ENCODE measurements at places on chromosomes 4 and X.

GRCh38 chrX:43643662-43644061 is 12.4 kb upstream of the MAOA start:
- H3K36me3 ChIP-seq = no peaks in the 10 kb centered on the region
- no peak overlapping the region for H3K27ac ChIP-seq
- peaks cover 4% of the 10 kb centered on the region for H3K4me1 ChIP-seq
- no peak for DNase-seq

DNA sequence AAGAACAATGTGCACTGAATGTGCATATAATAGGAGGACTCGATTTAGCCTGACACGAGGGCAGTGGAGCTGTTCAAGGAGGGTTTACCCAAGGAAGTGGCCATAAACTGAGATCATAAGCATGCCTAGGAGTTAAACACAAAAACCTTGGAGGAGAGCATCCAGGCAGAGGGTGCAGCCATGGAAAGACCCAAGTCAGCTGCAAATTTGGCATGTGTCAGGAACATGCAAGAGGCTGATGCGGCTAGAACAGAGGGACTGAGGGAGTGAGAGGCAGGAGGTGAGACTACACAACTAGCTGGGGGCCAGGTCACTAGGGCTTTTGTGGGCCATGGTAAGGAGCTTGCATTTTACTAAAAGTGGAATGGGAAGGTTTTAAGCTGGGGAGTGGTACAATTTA is 55.6 kb downstream of the PRPS1 start:
- H3K4me1 ChIP-seq = peaks cover 16% of the 10 kb centered on the region
- H3K4me3 ChIP-seq = no peak overlapping the region
- DNase-seq = no peak

GRCh38 chrX:114334473-114334982 is 249.4 kb upstream of the HTR2C start:
- H3K36me3 ChIP-seq = no peaks in the 10 kb centered on the region
- no peaks in the 10 kb centered on the region for H3K27me3 ChIP-seq
- no peaks in the 10 kb centered on the region for H3K4me1 ChIP-seq
- H3K27ac ChIP-seq = no peak overlapping the region
- no peak overlapping the region for H3K4me3 ChIP-seq

DNA sequence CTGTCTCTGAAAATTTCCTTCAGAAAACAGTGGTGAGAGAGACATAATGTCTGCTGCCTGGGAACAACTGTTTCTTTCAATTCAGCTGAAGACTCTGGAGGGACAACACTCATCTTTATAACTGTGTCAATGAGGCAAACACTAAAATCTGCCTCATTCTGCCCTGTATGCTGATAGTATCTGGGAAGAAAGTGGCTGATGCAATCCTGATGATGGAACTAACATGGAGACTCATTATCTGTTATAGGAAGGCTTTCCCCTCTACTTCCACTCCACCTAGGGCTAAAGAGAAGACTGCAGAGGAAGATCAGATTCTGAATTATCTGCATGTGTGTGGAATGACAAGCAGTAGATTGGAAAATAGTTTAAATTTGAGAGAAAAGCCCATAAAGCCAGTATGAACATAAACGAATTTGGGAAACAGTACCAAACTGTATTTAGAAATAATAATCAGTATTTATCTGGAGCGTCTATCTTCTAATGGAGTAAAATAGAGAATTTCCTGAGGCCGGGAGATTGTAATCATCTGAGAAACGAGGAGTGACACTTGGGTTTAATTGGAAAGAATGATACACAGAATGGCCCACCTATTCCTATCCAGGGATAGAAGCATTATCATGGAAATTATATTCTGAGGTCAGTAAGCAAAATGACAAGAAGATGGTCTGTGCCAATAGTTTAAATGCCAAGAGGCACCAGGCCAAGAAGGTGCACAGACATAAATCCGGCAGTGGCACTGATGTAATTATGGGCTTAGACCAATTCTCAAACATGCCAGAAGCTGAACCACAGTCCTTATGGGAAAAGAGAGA is 85.4 kb downstream of the SHISA3 start:
- no peak overlapping the region for H3K27ac ChIP-seq
- no peaks in the 10 kb centered on the region for H3K27me3 ChIP-seq
- H3K4me1 ChIP-seq = peaks cover 4% of the 10 kb centered on the region
- H3K36me3 ChIP-seq = peaks cover 29% of the 10 kb centered on the region
- no peak for DNase-seq

DNA sequence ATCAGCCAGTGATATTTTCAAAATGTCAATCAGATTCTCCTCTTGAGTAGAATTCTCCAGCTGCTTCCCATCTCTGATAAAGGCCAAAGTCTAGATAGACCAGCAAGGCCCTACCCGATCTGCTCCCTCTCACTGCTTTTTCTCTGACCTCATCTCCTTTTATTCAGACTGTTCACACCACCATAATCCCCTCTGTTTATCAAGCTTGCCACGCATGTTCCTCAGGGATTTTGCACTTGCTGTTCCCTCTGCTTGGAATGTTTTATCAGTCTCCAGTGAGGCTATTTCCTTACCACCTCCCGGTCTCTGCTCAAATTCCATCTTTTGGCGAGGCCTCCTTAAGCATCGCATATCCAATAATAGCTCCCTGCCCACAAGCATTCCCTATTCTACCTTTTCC is 20.1 kb downstream of the NOCT start:
- H3K36me3 ChIP-seq = peaks cover 3% of the 10 kb centered on the region
- peak overlapping the region; percentile 6 for H3K27ac ChIP-seq
- H3K27me3 ChIP-seq = no peaks in the 10 kb centered on the region

DNA sequence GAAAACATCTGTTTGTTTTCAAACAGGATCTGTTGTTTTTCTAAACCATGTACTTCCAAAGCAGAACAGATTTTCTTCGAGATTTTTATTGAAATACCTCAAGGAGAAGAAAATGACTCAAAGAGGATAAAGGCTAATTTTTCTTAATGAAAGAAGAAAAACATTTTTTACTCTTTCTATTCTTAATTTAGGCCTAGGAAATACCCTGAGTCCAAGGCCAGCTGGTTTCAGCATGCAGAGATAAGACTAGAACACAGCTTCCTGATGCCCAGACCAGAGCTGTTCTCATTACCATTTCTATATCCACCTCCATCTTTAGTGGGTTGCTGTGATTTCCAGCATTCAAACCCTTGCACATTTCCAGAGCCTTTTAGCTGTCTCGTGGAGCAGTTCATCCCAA is 18.3 kb downstream of the GAB1 start:
- H3K4me1 ChIP-seq = peaks cover 18% of the 10 kb centered on the region
- no peaks in the 10 kb centered on the region for H3K36me3 ChIP-seq
- H3K27me3 ChIP-seq = peaks cover 1% of the 10 kb centered on the region
- no peak overlapping the region for H3K27ac ChIP-seq

DNA sequence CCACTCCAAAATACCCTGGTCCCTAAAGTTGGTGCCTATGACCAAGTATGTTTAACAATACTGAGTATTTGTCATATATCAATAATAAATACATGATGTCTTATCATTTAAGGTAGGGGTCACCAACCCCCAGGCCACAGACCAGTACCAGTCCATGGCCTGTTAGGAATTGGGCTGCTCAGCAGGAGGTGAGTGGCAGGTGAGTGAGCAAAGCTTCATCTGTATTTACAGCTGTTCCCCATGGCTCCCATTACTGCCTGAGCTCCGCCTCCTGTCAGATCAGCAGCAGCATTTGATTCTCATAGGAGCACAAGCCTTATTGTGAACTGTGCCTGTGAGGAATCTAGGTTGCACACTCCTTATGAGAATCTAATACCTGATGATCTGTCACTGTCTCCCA is 126.2 kb downstream of the HNRNPD start:
- H3K4me1 ChIP-seq = no peaks in the 10 kb centered on the region
- H3K27me3 ChIP-seq = peaks cover 2% of the 10 kb centered on the region
- no peaks in the 10 kb centered on the region for H3K36me3 ChIP-seq
- no peak for DNase-seq

DNA sequence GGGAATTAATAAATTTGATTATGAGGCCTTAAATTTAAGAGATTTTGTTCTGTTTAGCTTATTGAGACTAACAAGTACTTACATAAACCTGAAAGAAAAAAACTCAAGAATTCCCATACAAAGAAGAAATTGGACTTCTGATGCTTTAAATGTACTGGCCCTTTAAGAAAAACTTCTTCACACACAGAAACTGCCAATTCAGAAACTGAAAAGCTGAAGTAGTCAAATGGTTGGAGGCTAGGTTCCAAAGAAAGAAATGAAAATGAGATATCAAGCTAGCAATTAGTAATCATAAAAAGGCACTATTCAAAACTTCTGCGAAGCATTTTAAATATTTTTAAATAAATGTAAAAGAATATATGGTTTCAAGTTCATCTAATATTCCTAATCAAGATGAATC is 151.3 kb downstream of the THOC2 start:
- DNase-seq = no peak
- no peaks in the 10 kb centered on the region for H3K4me1 ChIP-seq
- no peak overlapping the region for H3K27ac ChIP-seq
- no peaks in the 10 kb centered on the region for H3K36me3 ChIP-seq
- H3K4me3 ChIP-seq = no peak overlapping the region

DNA sequence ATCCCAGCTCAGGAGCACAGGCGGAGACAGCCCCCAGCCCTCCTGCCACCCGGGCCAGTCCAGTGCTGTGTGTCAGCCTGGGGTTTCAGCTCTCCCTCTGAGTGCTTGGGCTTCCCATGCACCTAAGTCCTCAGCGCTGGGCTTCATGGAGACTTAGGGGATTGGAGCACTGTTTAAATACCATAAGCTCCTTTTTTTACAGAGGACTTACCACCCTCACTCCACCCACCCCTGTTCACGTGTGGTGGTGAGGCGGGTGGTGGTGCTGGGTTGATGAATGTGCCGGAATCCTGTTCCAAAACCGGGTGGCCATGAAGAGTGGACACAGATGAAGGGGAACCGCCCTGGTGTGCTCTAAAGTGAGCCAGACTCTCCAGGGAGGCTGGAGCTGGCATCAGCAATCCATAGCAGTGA is 66.9 kb downstream of the PSAPL1 start:
- DNase-seq = no peak
- H3K27me3 ChIP-seq = peaks cover 5% of the 10 kb centered on the region
- no peaks in the 10 kb centered on the region for H3K4me1 ChIP-seq
- H3K36me3 ChIP-seq = no peaks in the 10 kb centered on the region

GRCh38 chrX:153685156-153685536 is 2.6 kb upstream of the SLC6A8 start:
- peaks cover 5% of the 10 kb centered on the region for H3K27me3 ChIP-seq
- H3K36me3 ChIP-seq = no peaks in the 10 kb centered on the region
- peaks cover 2% of the 10 kb centered on the region for H3K4me1 ChIP-seq
- no peak for DNase-seq

- no peak for DNase-seq
- peaks cover 17% of the 10 kb centered on the region for H3K27me3 ChIP-seq
- no peaks in the 10 kb centered on the region for H3K4me1 ChIP-seq
- no peak overlapping the region for H3K27ac ChIP-seq
- peaks cover 3% of the 10 kb centered on the region for H3K36me3 ChIP-seq
Observed at GRCh38 chr4:10354225-10354624, 103.0 kb downstream of the ZNF518B start.

DNA sequence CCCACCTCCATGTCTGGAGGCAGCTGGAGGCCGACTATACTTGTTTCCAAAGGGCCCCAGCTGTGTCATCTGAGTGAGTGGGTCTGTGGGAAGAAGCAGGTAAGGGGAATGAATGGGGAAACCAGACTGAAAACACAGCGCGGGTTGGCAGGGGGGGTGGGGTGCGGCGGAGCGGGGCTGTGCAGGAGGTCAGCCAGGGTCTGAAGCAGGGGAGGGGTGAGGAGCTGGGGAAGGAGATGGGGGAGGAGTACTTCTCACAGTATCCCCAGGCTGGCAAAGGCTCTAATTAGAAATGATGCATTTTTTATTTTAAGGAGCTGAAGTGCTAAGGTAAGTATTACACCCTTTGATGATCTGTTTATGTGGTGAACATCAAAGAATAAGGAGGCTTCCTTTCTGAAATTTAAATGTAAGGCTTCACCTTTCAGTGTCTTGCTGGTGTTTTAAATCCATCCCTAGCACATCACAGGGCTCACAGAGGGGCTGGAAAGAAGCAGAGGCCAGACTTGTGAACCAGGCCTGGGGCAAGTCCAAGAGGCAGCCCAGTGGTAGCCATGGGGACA is 37.5 kb downstream of the SMIM20 start:
- peaks cover 3% of the 10 kb centered on the region for H3K4me1 ChIP-seq
- peaks cover 11% of the 10 kb centered on the region for H3K27me3 ChIP-seq
- no peak overlapping the region for H3K4me3 ChIP-seq
- no peaks in the 10 kb centered on the region for H3K36me3 ChIP-seq

All from memory B cell (primary cell).